ENCODE measurements at places on chromosomes 5 and 9.

- peak; percentile 71 for DNase-seq
Observed at GRCh38 chr5:168366116-168366515, 74.7 kb downstream of the WWC1 start.

GRCh38 chr5:75847561-75848021 is 130.4 kb upstream of the POC5 start:
- DNase-seq = no peak

- peak; percentile 83 for DNase-seq
Observed at GRCh38 chr5:141636413-141637122, at the start of the genes HDAC3 and RELL2. Gene HDAC3, minus strand, starts transcription at chr5:141636849. Its CDS starts 59 bp downstream, at chr5:141636790. Gene RELL2, plus strand, starts transcription at chr5:141636997. Its CDS starts 1,229 bp downstream, at chr5:141638226.

GRCh38 chr5:61334868-61335615 is 3.0 kb downstream of the ZSWIM6 start:
- no peak for DNase-seq

- no peak for DNase-seq
Observed at GRCh38 chr9:95715868-95716435, 159.5 kb upstream of the ERCC6L2 start.

GRCh38 chr9:114216081-114216480 is 60.7 kb downstream of the COL27A1 start:
- DNase-seq = no peak

DNA sequence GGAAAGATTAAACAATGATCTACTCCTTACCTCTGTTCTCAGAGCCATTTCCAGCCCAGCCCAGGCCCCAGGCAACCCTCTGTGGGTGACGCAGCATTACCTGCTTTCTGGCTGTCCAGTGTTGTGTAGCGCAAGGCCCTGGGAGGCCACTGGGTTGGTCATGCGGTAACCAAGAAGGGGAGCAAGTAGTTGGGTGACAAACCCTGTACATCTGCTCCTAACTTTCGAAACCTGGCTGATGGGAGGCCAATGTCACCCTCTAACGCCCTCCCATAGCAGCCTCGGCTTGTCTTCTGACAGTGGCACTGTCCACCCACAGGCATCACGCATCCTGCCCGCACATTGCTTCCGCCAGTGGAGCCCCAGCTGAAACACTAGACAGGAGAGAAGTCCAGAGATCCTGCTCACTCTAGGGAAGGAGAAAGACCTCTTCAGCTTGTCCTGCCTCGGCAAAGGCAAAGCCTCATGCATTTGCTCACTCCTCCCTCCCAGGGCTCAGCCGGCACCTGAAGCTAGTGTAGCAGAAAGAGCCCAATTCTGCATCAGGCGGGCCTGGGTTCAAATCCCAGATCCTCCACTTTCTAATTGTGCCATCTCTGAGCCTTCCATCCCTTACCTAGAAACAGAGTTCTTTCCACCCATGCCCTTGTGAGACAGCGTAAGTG is 94.6 kb downstream of the ADAMTS2 start:
- DNase-seq = no peak

Data from A172 (cell line).